ENCODE measurements at places on chromosomes 5 and 9. TPM values are rescaled to one million over a fixed set of nuclear protein-coding genes. Genes with fewer than 3 reads are reported as not detected.

C9orf153 gene
- 0.46 TPM for total RNA-seq

DNA sequence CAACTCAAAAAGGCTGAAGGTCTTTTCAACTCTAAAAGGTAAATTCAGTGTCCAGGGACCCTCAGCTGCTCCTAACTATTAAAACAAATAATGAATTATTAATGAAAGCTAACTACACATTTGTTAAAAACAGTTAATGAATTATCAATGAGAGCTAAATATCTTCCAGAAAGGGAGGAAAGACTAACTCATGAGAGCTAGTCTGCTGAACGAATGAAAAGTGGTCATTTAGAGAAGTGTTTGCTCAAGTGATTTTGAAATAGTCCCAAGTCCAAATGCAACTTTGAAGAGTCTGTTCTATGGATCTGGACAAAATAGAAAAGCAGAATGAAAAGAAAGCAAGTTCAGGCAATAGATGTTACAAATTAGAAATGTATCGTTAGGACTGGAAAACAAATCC is 133.9 kb upstream of the SPEF2 start:
- DNase-seq, result no peak
- H3K36me3 ChIP-seq, result no peaks in the 10 kb centered on the region
- no peak overlapping the region for H3K27ac ChIP-seq

DNA sequence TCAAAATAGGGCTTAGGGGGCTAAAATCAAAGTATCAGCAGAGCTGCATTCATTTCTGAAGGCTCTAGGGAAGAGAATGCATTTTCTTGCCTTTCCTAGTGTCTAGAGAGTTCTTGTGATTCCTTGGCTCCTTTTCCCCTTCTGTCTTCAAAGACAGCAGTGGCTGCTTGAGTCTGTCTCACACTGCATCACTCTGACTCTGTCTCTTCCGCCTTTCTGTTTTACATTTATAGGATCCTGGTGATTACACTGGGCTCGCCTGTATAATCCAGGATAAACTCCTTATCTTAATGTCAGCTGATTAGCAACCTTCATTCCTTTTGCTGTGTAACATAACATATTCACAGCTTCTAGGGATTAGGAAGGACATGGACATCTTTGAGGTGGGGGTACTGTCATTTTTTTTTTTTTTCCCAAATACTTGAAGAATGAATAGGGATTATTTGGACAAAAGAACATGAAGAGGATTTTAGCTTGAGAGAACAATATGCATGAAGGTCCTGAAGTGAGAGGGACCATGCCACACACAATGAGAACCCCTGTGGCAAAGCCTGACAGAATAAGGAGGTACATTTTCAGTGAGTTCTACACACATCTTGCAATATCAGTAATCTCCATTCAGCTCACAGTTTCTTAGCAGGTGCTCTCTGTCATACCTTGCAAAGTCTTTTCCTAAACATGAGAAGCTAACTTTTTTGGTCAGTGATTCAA is 267.6 kb downstream of the FAM170A start:
- no peak for DNase-seq
- H3K27me3 ChIP-seq, result no peaks in the 10 kb centered on the region

GRCh38 chr5:134874831-134875655 is 872 bp downstream of the TXNDC15 start:
- no peaks in the 10 kb centered on the region for H3K36me3 ChIP-seq
- H3K4me3 ChIP-seq, result peak overlapping the region; percentile 75
- peaks cover 6% of the 10 kb centered on the region for H3K4me1 ChIP-seq
- H3K27ac ChIP-seq, result peak overlapping the region; percentile 87
- H3K27me3 ChIP-seq, result no peaks in the 10 kb centered on the region

CAMK2A gene
- 0.35 TPM for total RNA-seq

INSL6 gene
- total RNA-seq, result not detected

DNA sequence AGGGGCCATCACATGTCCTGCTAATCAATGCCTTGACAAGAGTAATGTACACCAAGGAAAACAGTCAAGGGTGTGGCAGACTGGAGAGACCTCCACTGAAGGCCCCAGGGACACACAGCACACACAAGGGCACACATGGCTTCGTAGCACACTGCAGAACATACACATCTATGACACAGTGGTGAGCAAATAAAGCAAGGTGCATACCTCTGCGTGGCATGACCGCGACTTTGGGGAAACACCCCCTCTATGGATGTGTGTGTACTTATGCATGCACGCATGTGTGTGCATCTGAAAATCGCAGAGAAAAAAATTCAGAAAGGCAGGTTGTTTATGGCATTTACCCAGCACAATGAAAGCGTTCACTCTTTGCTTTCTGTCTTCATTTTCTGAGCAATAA is 20.5 kb downstream of the SEMA4D start:
- no peak overlapping the region for H3K4me3 ChIP-seq
- peaks cover 4% of the 10 kb centered on the region for H3K4me1 ChIP-seq
- H3K27ac ChIP-seq, result no peak overlapping the region
- no peaks in the 10 kb centered on the region for H3K36me3 ChIP-seq
- DNase-seq, result no peak

DNA sequence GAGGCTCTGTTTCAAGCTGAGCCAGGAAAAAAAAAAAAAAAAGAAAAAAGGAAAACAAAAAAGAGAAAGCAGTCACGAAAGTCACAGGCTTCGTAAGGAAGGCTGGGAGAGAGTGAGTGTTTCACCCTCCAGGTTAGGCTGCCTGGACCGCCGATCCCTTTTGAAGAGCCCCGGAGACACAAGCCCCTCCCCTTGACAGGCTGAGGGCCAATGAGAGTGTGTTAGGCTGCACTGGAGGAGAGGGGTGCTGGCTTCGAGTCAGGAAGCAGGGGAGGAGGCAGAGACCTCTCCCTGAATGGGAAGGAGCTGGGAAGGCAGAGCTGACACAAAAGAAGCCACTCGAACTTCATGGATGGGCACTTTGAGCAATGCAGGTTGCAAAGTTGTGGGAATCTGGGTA is at the start of gene NMUR2:
NMUR2 (minus strand) TSS at position 135 of the 400 bp plus-strand sequence. CDS start 166 bp downstream, outside the sequence.
- no peak for DNase-seq
- H3K36me3 ChIP-seq, result no peaks in the 10 kb centered on the region
- H3K4me3 ChIP-seq, result no peak within 1 kb of the TSS

DNA sequence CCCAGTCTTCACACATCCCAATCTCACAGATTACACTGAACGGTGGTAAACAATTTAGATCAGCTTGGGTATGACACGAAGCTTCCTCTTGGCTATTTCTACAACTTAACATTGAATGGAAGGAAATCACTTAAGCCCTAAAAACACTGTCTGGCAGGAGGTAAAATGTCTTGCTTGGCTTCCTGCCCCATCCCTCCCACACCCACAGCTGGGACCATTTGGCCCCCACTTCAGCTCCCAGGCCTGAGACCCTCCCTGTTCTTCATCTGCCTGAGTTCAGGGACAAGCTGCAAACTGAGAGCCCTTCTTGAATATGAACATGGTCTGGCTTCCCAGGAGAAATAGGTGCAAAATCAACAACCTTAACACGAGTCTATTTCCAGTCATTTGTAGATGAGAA is 3.4 kb upstream of the COL15A1 start:
- H3K27ac ChIP-seq, result no peak overlapping the region
- H3K4me1 ChIP-seq, result peaks cover 3% of the 10 kb centered on the region
- H3K27me3 ChIP-seq, result no peaks in the 10 kb centered on the region
- no peaks in the 10 kb centered on the region for H3K36me3 ChIP-seq

DNA sequence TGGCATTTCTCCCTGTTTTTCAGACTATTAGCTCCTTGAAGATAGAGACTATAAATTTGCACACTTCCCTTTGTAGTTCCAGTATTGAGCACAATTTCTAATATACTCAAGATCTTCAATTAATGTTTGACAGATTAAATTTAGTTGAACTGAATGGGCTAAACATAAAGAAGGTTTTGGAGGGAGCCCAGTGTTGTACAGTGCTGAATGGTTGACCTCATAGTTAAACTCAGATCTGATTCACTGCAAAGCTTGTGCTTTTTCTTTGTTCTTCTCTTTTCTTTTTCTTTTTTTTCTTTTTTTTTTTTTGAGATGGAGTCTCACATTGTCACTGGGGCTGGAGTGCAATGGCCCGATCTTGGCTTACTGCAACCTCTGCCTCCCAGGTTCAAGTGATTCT is 411.7 kb upstream of the ZNF462 start:
- H3K36me3 ChIP-seq, result no peaks in the 10 kb centered on the region
- no peaks in the 10 kb centered on the region for H3K27me3 ChIP-seq
- no peak overlapping the region for H3K27ac ChIP-seq
- no peak for DNase-seq
- H3K4me1 ChIP-seq, result no peaks in the 10 kb centered on the region
- H3K4me3 ChIP-seq, result no peak overlapping the region

DNA sequence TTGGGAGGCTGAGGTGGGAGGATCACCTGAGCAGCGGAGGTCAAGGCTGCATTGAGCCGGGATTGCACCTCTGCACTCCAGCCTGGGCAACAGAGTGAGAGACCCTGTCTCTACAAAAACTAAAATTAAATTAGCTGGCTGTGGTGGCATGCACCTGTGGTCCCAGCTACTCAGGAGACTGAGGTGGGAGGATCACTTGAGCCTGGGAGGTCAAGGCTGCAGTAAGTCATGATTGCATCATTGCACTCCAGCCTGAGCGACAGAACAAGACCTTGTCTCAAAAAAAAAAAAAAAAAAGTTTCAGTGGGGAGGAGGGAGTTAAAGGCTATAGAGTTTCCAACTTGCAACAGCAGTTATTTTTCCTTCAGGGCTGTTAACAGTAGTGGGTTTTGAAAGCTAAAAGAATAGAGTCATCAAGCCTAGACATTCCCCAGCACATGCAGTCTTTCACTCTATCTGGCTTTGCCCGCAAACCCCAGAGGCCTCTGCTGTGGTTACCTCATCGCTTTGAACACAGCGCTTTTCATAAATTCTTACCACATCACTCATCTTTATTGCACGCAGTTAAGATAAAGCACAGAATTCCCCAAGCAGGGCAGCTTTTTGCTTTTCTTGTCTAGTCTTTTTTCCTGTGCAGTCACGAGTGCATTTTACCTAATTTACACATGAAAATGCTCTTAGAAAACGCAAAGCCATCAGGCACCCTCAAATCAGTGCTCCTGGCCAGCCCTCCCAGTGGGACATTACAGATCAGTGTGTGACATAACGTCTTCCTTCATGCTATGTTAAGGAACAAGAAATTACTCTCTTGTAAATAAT is 8.7 kb upstream of the SLC2A8 start:
- no peaks in the 10 kb centered on the region for H3K4me1 ChIP-seq
- DNase-seq, result no peak
- H3K36me3 ChIP-seq, result no peaks in the 10 kb centered on the region
- no peak overlapping the region for H3K4me3 ChIP-seq
- H3K27me3 ChIP-seq, result no peaks in the 10 kb centered on the region

GRCh38 chr5:33043343-33043997 is 332.3 kb downstream of the NPR3 start:
- no peak overlapping the region for H3K4me3 ChIP-seq
- no peaks in the 10 kb centered on the region for H3K36me3 ChIP-seq
- H3K27me3 ChIP-seq, result no peaks in the 10 kb centered on the region
- H3K4me1 ChIP-seq, result no peaks in the 10 kb centered on the region
- H3K27ac ChIP-seq, result no peak overlapping the region
- no peak for DNase-seq

DNA sequence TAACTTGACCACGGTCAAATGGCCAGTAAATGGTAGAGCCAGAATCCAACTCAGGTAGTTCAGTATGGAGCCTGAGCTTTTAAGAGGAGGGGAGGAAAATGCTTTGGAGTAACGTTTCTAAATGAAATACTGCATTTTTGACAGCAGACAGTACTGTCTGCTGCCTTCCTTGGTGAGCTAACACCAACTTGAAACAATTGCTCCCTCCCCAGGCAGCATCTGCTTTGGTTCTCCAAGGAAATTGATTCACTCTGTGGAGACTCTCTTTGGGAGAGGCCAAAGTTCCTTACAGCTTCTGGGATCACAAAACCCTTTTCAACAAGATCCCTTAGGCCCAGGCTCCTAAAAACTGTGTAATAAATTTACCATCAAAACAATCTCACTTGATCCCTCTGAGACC is 75.2 kb upstream of the SSBP2 start:
- H3K4me1 ChIP-seq, result no peaks in the 10 kb centered on the region
- H3K27me3 ChIP-seq, result no peaks in the 10 kb centered on the region
- no peak overlapping the region for H3K4me3 ChIP-seq
- H3K36me3 ChIP-seq, result no peaks in the 10 kb centered on the region
- no peak for DNase-seq

HTR4 gene
- 0.08 TPM for total RNA-seq

IL9 gene
- total RNA-seq, result not detected

DNA sequence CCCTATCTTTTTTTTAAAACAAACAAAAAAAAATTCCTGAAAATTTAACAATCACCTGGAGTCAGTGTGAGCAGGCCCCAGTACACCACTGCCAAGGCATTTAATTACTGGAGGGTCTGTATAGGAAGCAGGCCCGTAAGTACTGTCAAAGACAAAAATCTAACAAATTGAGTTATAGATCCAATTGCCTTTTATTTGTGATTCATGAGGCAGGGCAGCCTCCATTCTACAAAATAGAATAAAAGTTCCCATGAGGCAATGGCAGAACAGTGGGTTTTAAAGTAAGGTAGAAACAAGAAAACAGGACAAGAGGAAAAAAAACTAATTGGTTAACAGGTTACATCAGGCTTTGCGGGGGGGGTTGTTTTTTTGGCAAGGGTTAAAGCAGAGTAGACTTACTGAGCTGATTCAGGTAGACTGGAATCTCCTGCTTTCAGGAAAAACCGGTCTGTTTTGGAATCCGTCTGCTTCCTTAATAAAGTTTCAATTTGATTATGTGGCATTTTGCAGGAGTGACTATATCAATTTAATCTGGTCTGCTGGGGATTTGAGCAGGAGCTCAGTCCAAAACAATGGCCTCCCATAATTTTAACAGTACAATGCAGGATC is 48.9 kb downstream of the AUH start:
- DNase-seq, result no peak
- H3K27me3 ChIP-seq, result no peaks in the 10 kb centered on the region
- no peaks in the 10 kb centered on the region for H3K4me1 ChIP-seq
- no peaks in the 10 kb centered on the region for H3K36me3 ChIP-seq
- no peak overlapping the region for H3K27ac ChIP-seq
- H3K4me3 ChIP-seq, result no peak overlapping the region

DNA sequence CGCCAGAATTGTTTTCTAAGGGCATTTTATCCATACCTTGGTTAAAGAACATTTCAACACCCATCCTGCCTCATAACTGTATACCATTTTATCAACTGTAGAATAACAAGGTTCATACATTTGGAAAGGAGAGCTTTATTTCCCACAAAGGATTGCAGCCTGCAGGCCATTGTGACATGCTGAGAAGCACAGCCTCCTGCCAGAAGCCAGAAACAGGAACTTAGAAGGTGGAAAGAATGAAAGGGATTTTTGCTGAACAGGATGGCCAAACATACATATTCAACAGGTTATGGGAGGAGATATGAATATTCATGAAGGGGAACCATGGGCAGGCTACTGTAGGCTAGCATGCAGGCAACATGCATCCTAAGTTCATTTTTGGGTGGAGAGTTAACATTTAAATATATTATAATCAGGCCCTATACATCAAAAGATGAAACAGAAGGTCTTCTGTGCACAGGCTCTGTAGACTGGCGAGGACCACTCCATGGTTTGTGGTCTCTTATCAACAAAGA is 59.9 kb upstream of the DIRAS2 start:
- no peak for DNase-seq
- no peaks in the 10 kb centered on the region for H3K27me3 ChIP-seq
- no peaks in the 10 kb centered on the region for H3K4me1 ChIP-seq
- H3K27ac ChIP-seq, result no peak overlapping the region
- H3K36me3 ChIP-seq, result no peaks in the 10 kb centered on the region
